Activated T-cell treated with anti-CD3 and anti-CD28 coated beads, Interleukin-2, amount 50 U/mL, for 72 hours (primary cell): ENCODE measurements at places on chromosomes 3 and 15. TPM values are rescaled to one million over a fixed set of nuclear protein-coding genes. Genes with fewer than 3 reads are reported as not detected.

MUSTN1 gene
- 1.3 TPM for total RNA-seq

DNA sequence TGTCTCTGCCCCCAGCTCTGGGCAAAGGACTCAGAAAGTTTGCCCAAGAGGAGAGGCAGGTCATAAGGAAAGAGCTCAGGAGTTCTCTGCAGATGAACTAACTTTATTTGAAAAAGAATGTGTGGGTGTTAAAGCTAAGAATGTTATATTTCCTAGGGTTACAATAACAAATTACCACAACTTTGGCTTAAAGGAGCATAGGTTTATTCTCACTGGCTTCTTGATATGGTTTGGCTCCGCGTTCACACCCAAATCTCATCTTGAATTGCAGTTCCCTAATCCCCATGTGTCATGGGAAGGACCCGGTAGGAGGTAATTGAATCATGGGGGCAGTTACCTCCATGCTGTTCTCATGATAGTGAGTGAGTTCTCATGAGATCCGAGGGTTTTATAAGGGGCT is 383.7 kb upstream of the CFAP20DC start:
- H3K4me3 ChIP-seq, result no peak overlapping the region
- peaks cover 15% of the 10 kb centered on the region for H3K4me1 ChIP-seq
- peaks cover 6% of the 10 kb centered on the region for H3K36me3 ChIP-seq
- no peak overlapping the region for H3K27ac ChIP-seq
- DNase-seq, result no peak

DNA sequence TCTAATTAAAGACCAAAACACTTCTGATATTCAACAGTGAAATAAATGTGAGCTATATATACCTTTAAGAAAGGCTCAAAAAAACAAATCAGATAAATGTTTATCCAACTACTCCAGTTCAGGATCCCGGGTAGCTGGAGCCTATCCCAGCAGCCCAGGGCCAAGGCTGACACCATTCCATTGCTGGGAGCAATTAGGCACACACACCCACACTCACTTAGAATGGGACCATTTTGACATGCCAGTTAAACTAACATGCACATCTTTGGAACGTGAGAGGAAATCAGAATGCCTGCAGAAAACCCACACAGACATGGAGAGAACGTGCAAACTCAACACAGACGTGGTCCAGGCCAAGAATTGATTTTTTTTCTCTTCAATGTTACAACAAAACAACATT is 30.0 kb upstream of the PLSCR4 start:
- DNase-seq, result no peak
- H3K27me3 ChIP-seq, result no peaks in the 10 kb centered on the region
- H3K4me1 ChIP-seq, result no peaks in the 10 kb centered on the region

GRCh38 chr3:159829056-159829455 is 159.6 kb upstream of the IL12A start:
- no peak overlapping the region for H3K27ac ChIP-seq
- H3K4me1 ChIP-seq, result no peaks in the 10 kb centered on the region
- H3K36me3 ChIP-seq, result no peaks in the 10 kb centered on the region
- H3K4me3 ChIP-seq, result no peak overlapping the region

- H3K27me3 ChIP-seq, result peaks cover 23% of the 10 kb centered on the region
- DNase-seq, result no peak
- no peaks in the 10 kb centered on the region for H3K4me1 ChIP-seq
- no peak overlapping the region for H3K4me3 ChIP-seq
- no peak overlapping the region for H3K27ac ChIP-seq
Measured at GRCh38 chr3:129996073-129996472, 21.6 kb downstream of the TRH start.

DNA sequence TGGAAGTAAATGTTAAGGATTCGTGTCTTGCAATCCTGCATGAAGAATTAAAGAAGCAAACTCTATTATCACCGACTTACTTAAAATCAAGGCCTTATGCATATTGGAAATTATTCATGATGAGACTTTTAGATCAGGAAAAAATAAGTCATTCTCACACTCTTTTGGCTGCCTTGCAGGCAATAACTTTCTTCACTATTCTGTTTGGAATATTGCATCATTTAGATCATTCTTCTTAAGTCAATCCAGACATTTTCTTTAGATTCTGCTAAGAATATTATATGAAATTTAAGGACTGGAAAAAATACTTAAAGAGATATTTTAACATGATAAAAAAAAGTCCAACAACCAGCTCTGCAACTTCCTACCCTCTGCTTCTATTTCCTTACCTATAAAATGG is 245.4 kb downstream of the LRRN1 start:
- H3K27me3 ChIP-seq, result no peaks in the 10 kb centered on the region
- DNase-seq, result no peak

DNA sequence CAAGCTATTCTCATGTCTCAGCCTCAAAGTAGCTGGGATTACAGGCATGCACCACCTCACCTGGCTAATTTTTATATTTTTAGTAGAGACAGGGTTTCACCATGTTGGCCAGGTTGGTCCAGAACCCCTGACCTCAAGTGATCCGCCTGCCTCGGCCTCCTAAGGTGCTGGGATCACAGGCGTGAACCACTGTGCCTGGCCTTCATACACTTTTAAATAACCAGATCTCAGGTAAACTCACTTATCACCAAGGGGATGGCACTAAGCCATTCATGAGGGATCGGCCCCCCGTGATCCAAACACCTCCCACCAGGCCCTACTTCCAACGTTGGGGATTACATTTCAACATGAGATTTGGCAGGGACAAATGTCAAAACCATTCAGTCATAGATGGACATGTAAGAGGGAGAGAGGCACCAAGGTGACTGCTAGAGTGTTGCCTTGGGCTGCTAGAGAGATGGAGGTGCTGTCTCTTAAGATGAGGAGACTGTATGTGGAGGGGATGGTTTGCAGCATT is 13.3 kb upstream of the DOCK3 start:
- no peak for DNase-seq
- no peak overlapping the region for H3K27ac ChIP-seq
- H3K4me3 ChIP-seq, result no peak overlapping the region
- H3K27me3 ChIP-seq, result peaks cover 10% of the 10 kb centered on the region
- peaks cover 12% of the 10 kb centered on the region for H3K4me1 ChIP-seq
- no peaks in the 10 kb centered on the region for H3K36me3 ChIP-seq
